H7 (cell line): ENCODE measurements at places on chromosomes 13 and 19. TPM values are rescaled to one million over a fixed set of nuclear protein-coding genes. Genes with fewer than 3 reads are reported as not detected.

The TPTE2 gene
- total RNA-seq: not detected in 2 replicates

The COMP gene
- not detected in 2 replicates for total RNA-seq

The B3GLCT gene
- 3.8 and 4.4 TPM in 2 replicates for total RNA-seq

The CNN1 gene
- total RNA-seq: 24.1 and 26.7 TPM in 2 replicates

The GNA15 gene
- not detected in 2 replicates for total RNA-seq

The NRTN gene
- total RNA-seq: 8.5 and 8.7 TPM in 2 replicates

The BSG gene
- 1,035 and 1,167 TPM in 2 replicates for total RNA-seq

The DNAAF3 gene
- total RNA-seq: 0.15 and 2.2 TPM in 2 replicates

The PTPRH gene
- total RNA-seq: 0.41 and 2.3 TPM in 2 replicates

The LRRC25 gene
- 0.76 TPM in 1 of 2 replicates, not detected in the other for total RNA-seq

The LRCH1 gene
- 3.2 and 6.2 TPM in 2 replicates for total RNA-seq

The ATCAY gene
- 10.2 and 17.9 TPM in 2 replicates for total RNA-seq

The C19orf33 gene
- total RNA-seq: 5.1 and 11.1 TPM in 2 replicates

The ZNF808 gene
- 15.2 and 28.0 TPM in 2 replicates for total RNA-seq

The METTL21C gene
- total RNA-seq: not detected in 2 replicates

The IGFL1 gene
- not detected in 2 replicates for total RNA-seq

The WDR88 gene
- total RNA-seq: not detected in 2 replicates

The RPL21 gene
- 1,511 and 1,563 TPM in 2 replicates for total RNA-seq

The PTGIR gene
- total RNA-seq: 0.14 and 0.18 TPM in 2 replicates

The ZNF264 gene
- total RNA-seq: 13.9 and 18.8 TPM in 2 replicates

The CYP2S1 gene
- 60.4 and 108 TPM in 2 replicates for total RNA-seq

The GIPC3 gene
- 0.11 and 0.21 TPM in 2 replicates for total RNA-seq

The DCLK1 gene
- 10.4 and 12.8 TPM in 2 replicates for total RNA-seq

The PABPC3 gene
- total RNA-seq: 0.03 and 0.04 TPM in 2 replicates

The CNMD gene
- 42.6 and 51.7 TPM in 2 replicates for total RNA-seq

The PEX11G gene
- 2.4 and 3.5 TPM in 2 replicates for total RNA-seq

The TOMM40 gene
- total RNA-seq: 160 and 204 TPM in 2 replicates

The FBXO27 gene
- 4.0 and 5.5 TPM in 2 replicates for total RNA-seq

The ZNF529 gene
- total RNA-seq: 6.0 and 8.2 TPM in 2 replicates

The KCNC3 gene
- 0.14 and 0.37 TPM in 2 replicates for total RNA-seq

The PCDH9 gene
- 0.07 and 0.14 TPM in 2 replicates for total RNA-seq

The NCAN gene
- total RNA-seq: 0.81 and 1.7 TPM in 2 replicates

The SIGLEC5 gene
- not detected in 2 replicates for total RNA-seq

The SHISA7 gene
- 0.04 and 0.07 TPM in 2 replicates for total RNA-seq

The LGALS7B gene
- not detected in 2 replicates for total RNA-seq

The PPAN gene
- total RNA-seq: 52.9 and 54.4 TPM in 2 replicates

The KLK1 gene
- not detected in 2 replicates for total RNA-seq
